ENCODE measurements at places on chromosomes 2 and 18.

DNA sequence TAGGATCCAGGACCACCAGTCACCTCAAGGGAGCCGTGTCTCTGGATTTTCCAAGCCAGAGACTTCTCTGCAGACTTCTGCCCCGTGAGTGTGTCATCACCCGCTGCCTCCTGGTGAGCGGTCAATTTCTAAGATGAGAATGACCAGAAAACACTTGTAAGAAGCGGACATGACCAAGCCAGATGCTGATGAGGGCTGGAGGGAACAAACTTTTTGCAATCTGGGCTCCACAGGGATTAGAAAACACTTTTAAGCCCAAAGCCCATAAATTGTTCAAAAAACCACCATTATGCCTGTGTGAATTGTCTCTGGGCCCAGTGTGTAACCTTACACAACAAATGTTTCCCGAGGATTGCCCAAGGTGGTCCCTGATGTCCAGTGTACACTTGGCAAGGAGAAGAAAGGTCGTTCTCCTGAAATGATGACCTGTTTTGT is 5.3 kb upstream of the NPPC start:
- DNase-seq = no peak

GRCh38 chr2:88024509-88024908 is 8.2 kb upstream of the RNU2-63P start:
- DNase-seq = no peak

DNA sequence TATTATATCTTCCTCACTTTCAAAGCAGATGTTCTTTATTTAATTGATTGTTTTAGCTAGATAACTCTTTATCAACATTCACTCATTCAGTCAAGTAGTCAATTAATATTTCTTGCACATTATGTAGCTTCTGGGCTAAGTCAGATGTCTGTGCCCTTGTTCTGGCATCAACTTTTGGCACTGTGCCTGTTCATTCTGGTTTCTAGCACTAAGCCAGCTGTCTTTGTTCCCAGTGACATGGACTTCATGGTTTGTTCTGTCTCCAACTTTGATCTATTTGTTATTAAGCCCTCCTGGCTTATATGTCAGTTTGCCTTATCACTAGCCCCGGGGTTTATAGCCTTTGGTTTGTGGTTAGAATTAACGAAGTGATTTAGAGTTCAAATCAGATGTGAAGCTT is 247.9 kb upstream of the SYT4 start:
- DNase-seq = no peak

GRCh38 chr2:229719926-229720647 is 5.7 kb upstream of the DNER start:
- DNase-seq = no peak

DNA sequence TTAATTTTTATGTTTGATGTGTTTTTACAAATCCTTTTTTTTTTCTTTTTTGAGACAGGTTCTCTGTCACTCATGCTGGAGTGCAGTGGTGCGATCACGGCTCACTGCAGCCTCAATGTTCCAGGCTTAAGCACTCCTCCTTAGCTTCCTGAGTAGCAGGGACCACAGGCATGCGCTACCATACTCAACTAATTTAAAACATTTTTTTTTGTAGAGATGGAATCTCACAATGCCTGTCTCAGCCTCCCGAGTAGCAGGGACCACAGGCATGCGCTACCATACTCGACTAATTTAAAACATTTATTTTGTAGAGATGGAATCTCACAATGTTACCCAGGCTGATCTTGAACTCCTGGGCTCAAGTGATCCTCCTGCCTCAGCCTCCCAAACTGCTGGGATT is 3.2 kb downstream of the NOTO start:
- DNase-seq = no peak

GRCh38 chr2:176454893-176455815 is 185.9 kb downstream of the MTX2 start:
- peak; percentile 8 for DNase-seq

GRCh38 chr18:36695806-36696205 is 133.0 kb downstream of the TPGS2 start:
- no peak for DNase-seq

DNA sequence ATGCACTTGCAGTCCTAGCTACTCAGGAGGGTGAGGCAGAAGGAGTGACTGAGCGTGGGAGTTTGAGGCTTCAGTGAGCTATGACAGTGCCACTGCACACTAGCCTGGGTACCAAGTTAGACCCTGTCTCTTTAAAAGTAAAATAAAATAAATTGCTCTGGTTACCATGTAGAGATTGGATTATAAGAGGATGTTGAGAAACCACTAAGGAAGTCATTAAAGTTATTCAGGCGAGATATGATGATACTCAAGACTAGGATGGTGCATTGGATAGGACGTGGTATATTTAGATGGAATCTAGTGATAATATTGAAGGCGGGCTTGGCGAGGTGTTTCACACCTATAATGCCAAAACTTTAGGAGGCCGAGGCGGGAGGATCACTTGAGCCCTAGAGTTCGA is 50.6 kb downstream of the BMPR2 start:
- no peak for DNase-seq

- DNase-seq = no peak
Observed at GRCh38 chr2:213098612-213099011, 52.8 kb downstream of the IKZF2 start.

- DNase-seq = no peak
Observed at GRCh38 chr2:224561234-224562005, 23.7 kb downstream of the CUL3 start.

DNA sequence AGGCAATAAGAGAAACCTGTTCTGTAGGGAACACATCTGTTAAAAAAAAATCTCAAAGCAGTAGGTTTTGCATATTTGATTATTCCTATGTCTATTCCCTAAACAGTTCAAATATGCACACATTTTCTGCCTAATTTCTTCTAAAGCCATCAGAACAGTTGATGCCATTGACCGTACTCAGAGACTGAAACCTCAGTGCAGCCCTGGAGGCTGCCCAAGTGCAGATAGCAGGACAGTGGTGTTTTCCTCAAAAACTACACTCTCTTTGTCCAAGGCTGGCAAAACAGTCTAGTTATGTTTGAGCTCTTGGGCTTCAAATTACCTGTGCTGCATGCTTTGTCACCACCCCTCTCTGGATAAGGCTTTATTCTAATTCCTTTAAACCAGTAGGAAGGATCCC is 23.3 kb upstream of the NFE2L2 start:
- DNase-seq = no peak

DNA sequence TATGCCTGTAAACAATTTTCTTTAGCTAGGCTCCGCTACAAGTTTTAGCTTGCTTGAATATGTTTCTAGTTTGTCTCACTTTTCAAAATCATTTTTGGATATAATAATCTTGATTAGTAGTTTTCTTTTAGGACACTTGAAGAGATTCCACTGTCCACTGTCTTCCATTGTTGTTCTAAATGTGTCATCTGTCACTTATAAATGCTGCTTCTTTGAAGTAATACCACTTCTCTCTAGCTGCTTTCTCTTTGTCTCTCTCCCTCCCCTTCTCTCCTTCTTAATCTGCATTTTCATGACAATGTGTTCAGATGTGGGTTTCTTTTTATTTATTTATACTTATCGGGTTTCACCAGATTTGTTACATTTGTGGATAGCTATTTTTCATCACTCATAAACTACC is 73.7 kb upstream of the DPP10 start:
- DNase-seq = no peak

- DNase-seq = no peak
Observed at GRCh38 chr2:161991991-161992390, 82.0 kb downstream of the DPP4 start.

All from retinal pigment epithelial cell (primary cell).